ENCODE measurements at places on chromosomes 2 and 18.

DNA sequence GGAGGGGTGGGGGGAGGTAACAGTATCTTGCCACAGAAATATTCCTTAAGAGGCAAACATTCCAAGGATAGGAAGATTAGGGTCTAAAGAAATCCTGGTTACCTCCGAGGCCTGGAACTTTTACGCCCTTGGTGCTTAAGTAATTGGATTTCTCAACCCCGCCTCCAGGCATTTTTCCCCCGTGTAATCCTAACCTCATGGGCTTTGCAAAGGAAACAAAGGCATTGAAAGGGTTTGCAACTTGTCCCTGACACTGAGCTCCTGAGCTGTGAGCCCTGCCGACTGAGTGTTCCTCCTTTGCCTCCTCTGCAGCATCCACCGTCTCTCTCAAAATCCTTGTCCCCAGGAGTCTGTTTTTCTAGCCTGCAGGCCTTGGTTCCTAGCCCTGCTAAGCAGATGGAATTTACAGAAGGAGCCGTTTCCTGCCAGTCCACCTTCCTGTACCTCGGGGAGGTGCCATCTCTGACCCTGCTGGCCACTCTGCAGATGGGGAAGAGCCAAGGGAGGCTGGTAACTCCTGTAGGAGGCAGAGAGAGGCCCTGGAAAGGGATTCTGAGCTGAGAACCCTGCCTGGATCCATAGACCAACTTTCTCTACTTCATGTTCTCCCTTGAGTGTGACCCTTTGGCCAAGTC lies 24.2 kb downstream of the TET3 start:
- no peak for DNase-seq
- H3K4me3 ChIP-seq: no peak overlapping the region
- no peak overlapping the region for H3K27ac ChIP-seq
- peaks cover 24% of the 10 kb centered on the region for H3K36me3 ChIP-seq
- H3K27me3 ChIP-seq: no peaks in the 10 kb centered on the region

DNA sequence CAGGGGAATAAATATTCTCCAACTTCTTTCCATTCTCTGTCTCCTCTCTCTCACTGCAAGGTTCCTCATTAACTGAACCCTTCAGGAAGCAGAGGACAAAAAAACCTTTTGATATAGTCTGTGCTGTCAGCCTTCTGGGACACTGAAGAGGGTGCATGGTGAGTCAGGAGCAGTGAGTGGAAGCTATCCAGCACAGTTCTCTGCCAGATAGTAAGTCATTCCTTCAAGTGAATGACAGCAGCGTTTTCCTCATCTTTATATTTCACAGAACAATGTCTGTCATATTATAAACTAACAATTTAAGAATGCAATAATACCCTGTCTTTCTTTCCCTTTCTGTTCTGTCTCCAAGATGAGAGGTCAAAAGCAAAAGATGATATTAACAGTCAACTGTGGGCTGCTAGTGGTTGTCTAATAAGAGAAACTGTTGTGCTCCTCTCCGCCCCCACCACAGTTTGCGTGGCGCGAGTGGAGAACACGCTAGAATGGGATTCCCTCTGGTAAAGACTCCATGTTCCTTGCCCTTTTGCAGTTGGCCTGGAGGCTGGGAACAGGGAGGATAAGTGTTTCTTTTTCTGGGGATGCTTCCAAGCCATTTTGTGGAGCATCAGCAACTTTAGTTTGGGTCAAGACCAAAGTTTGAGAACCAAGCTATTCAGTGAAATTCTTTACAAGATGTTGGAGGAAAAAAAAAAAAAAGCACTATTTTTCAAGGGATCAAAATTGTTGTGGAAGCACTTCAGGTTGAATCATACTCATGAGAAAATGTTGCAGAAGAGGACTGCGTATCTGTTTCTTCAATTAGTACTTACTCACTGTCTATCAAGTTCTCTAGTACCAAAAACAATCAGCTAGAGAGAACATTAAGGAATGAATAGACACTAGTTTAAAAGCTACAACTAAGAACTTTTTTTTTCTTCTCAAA lies 430.2 kb downstream of the SETBP1 start:
- H3K4me3 ChIP-seq: no peak overlapping the region
- peaks cover 9% of the 10 kb centered on the region for H3K4me1 ChIP-seq
- no peaks in the 10 kb centered on the region for H3K36me3 ChIP-seq
- H3K27me3 ChIP-seq: no peaks in the 10 kb centered on the region
- no peak for DNase-seq
- no peak overlapping the region for H3K27ac ChIP-seq

GRCh38 chr2:72000110-72000509 lies 147.6 kb downstream of the CYP26B1 start:
- no peaks in the 10 kb centered on the region for H3K27me3 ChIP-seq
- no peak overlapping the region for H3K4me3 ChIP-seq
- DNase-seq: no peak
- no peaks in the 10 kb centered on the region for H3K4me1 ChIP-seq

DNA sequence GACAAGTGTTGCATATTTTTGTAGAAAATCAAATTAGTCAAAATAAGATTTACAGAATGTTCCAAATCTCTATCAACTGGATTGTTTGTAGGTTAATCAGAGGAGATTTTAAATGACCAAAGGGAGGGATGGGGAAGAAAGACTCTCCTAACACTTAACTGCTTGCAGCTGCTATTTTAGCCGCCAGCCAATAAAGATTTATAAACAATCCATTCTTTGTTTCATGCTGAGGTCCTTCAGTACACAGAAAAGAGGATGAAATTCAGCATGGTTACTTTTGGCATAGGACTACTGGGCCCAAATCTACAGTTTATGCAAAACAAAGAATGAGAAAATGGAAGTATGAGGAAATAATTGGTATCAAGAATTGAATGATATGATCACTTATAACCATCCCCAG lies 86.4 kb upstream of the FN1 start:
- no peak overlapping the region for H3K4me3 ChIP-seq
- DNase-seq: no peak
- no peaks in the 10 kb centered on the region for H3K36me3 ChIP-seq
- no peaks in the 10 kb centered on the region for H3K27me3 ChIP-seq
- H3K4me1 ChIP-seq: no peaks in the 10 kb centered on the region

GRCh38 chr18:73646196-73646595 lies 501.4 kb downstream of the FBXO15 start:
- no peak overlapping the region for H3K27ac ChIP-seq
- no peak for DNase-seq
- no peaks in the 10 kb centered on the region for H3K27me3 ChIP-seq
- no peaks in the 10 kb centered on the region for H3K36me3 ChIP-seq

GRCh38 chr18:61972389-61973264 lies 79.8 kb upstream of the RNF152 start:
- no peak overlapping the region for H3K27ac ChIP-seq
- no peaks in the 10 kb centered on the region for H3K4me1 ChIP-seq
- no peaks in the 10 kb centered on the region for H3K36me3 ChIP-seq
- no peaks in the 10 kb centered on the region for H3K27me3 ChIP-seq

- no peaks in the 10 kb centered on the region for H3K27me3 ChIP-seq
- DNase-seq: no peak
- no peak overlapping the region for H3K4me3 ChIP-seq
- no peaks in the 10 kb centered on the region for H3K36me3 ChIP-seq
- H3K27ac ChIP-seq: no peak overlapping the region
Observed at GRCh38 chr2:168748461-168748860, 54.0 kb upstream of the NOSTRIN start.

DNA sequence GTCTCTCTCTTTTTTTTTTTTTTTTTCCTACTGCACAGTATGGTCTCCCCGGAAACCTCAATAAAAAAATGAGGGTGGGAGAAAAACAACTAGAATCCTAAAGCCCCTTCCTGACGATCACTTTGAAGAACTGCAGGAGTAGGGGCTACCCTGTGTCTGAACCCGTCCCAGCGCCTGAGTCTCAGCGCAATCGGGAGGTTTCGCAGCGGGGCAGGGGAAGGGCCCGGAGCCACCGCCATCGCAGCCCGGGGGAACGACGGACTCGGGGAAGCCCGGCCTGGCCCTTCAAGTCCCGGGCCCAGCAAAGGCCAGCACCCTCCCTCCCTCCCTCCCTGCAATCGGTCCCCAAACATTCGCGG lies 411 bp downstream of the NARS1 start:
- no peak for DNase-seq
- H3K4me1 ChIP-seq: peaks cover 8% of the 10 kb centered on the region
- peak overlapping the region; percentile 90 for H3K27ac ChIP-seq
- H3K27me3 ChIP-seq: no peaks in the 10 kb centered on the region
- peak overlapping the region; percentile 88 for H3K4me3 ChIP-seq
- H3K36me3 ChIP-seq: peaks cover 15% of the 10 kb centered on the region

DNA sequence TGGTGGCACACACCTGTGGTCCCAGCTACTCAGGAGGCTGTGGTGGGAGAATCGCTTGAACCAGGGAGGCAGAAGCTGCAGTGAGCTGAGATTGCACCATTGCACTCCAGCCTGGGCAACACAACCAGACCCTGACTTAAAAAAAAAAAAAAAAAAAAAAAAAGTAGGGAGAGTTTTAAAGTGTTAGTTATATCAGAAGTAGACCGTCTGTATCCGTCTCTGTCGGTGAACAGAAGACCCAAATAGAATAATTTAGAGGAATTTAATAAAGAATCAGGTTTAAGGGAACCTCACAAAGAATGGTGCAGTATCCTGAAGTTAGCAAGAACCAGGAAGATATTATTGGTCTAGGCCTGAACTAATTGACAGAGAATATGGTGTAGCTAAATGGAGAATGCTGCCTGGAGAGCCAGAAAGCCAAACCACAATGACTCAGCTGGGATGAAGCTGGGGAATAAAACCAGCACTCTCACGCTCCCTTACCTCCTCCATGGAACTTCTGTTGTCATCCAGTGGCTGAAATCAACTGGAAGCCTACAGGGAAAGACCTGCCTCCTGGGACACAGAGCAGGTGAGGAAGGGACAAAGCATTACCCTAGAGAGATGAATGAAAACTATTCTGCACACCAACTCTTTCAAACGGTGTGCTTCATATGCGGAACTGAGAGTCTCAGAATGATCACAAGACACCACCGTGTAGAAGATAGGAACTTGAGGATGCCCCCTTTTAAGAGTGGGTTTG lies 39.1 kb upstream of the PLEKHM3 start:
- H3K4me1 ChIP-seq: no peaks in the 10 kb centered on the region
- no peaks in the 10 kb centered on the region for H3K27me3 ChIP-seq
- H3K27ac ChIP-seq: no peak overlapping the region
- no peaks in the 10 kb centered on the region for H3K36me3 ChIP-seq

GRCh38 chr2:157107877-157108276 lies 149.6 kb upstream of the GALNT5 start:
- H3K4me1 ChIP-seq: no peaks in the 10 kb centered on the region
- no peaks in the 10 kb centered on the region for H3K27me3 ChIP-seq
- no peak overlapping the region for H3K4me3 ChIP-seq

DNA sequence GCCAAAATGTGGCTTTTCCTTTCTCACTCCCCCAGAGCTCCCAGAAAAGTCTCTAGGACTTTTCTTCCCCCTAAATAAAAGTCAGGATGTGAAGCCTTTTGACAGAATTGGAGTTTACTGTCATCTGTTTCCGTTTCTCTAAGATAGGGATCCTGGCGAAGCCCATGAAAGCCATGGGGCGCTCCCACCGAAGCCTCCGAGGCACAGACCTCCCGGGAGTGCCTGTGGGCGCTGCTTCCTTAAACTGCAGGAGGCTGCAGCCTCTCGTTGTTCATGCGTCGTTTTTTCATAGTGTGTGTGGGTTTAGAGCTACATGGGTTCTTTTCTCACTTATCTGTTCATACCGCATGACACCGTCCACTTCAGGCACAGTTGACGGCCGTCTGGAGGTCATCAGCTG lies 56.8 kb downstream of the ASAP2 start:
- H3K4me1 ChIP-seq: peaks cover 60% of the 10 kb centered on the region
- no peaks in the 10 kb centered on the region for H3K27me3 ChIP-seq
- no peak overlapping the region for H3K4me3 ChIP-seq
- H3K27ac ChIP-seq: peak overlapping the region; percentile 74
- no peaks in the 10 kb centered on the region for H3K36me3 ChIP-seq

DNA sequence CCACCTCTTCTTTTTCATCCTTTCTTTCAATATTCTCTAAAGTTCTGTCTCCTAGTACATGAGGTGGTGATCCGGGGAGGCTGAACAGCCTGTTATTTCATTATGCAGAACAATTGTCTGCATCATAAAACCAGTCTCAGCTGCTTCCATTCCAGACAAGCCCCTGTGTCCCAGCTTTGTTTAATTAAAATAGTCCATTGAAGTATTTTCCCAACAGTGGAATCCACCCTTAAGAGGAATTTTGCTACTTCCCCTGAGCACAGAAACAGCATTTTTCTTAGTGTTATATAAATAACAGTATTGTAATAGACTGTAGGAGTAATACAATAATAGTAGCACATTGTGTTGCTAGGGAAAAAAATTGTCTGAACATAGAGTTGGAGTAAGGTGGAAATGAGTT lies 395.4 kb upstream of the TCF4 start:
- no peaks in the 10 kb centered on the region for H3K27me3 ChIP-seq
- no peaks in the 10 kb centered on the region for H3K36me3 ChIP-seq
- H3K27ac ChIP-seq: no peak overlapping the region
- DNase-seq: no peak

DNA sequence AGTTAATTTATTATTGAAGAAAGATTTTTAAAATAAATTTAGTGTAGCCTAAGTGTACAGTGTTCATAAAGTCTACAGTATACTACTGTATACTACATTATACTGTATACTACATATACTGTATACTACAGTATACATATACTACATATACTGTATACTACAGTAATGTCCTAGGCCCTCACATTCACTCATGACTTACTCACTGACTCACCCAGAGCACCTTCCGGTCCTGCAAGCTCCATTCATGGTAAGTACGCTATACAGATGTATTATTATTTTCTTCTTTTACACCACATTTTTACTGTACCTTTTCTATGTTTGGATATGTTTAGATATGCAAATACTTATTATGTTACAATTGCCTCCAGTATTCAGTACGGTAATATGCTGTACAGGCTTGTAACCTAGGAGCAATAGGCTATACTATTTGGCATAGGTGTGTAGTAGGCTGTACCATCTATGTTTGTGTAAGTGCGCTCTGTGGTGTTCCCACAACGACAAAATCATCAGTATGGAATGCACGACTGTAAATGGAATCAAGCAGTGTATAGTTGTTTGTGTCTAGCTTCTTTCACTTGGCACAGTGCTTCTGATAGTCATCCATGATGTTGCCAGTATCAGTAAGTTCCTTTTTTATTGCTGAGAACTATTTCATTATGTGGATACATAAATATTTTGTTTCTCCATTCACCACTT lies 245.7 kb downstream of the MTX2 start:
- no peaks in the 10 kb centered on the region for H3K36me3 ChIP-seq
- DNase-seq: no peak
- H3K27me3 ChIP-seq: no peaks in the 10 kb centered on the region
- no peaks in the 10 kb centered on the region for H3K4me1 ChIP-seq

- H3K36me3 ChIP-seq: no peaks in the 10 kb centered on the region
- no peak overlapping the region for H3K27ac ChIP-seq
- H3K27me3 ChIP-seq: peaks cover 88% of the 10 kb centered on the region
- no peak for DNase-seq
Observed at GRCh38 chr2:118769707-118770400, 77.6 kb downstream of the EN1 start.

DNA sequence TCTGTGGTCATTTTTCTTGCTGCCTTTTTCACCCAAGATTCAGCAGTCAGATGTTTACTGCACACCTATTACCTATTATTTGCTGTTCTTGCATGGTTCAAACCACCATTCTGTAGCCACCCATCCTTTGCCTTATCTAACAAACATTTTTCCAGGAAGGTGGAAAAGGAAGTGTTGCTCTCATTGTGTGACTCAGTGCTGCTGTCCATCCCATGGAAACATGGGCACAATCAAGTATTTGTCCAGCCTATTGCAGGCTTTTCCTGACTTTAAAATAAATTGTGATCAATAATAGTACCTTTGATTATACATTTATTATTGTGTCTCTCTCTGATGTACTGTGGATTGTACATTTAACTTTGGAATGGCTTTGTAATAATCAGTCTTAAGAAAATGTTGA lies 53.2 kb downstream of the USP14 start:
- no peaks in the 10 kb centered on the region for H3K4me1 ChIP-seq
- no peak for DNase-seq
- no peaks in the 10 kb centered on the region for H3K27me3 ChIP-seq

Measured in left lung (tissue), 14 donors.